DMS53 (cell line): ENCODE measurements at places on chromosomes 1 and 21.
A peak's percentile ranks its signal among the peaks of the same experiment; 100 is the strongest.

DNA sequence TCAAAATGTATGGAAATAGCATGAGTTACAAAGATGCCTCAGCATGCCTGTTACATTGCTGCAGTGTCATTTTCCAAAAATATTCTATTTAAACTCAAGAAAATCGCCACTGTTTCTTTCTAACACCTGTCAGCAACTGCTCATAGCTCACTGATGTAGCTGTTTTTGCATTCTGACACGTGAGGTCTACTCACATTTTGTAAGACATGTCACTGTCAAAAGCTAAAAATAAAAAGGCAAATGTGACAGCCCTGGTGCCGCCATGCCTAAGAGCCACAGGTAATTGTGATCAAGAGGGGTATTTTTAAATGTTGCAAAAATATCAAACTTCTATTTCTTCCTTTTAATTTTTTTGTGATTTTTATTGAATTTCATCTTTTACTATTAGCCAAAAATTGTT lies 556.2 kb upstream of the TMPRSS15 start:
- DNase-seq: no peak

GRCh38 chr1:112264553-112264952 lies 131.5 kb upstream of the CTTNBP2NL start:
- no peak for DNase-seq

DNA sequence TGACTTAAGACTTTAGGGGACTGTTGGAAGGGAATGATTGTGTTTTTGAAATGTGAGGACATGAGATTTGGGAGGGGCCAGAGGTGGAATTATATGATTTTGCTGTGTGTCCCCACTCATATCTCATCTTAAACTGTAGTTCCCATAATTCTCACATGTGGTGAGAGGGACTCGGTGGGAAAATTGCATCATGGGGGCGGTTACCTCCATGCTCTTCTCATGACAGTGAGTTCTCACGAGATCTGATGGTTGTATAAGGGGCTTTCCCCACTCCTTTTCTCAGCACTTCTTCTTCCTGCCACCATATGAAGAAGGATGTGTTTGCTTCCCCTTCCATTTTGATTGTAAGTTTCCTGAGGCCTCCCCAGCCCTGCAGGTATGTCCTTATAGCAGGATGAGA lies 35.0 kb upstream of the SCAF4 start:
- no peak for DNase-seq

DNA sequence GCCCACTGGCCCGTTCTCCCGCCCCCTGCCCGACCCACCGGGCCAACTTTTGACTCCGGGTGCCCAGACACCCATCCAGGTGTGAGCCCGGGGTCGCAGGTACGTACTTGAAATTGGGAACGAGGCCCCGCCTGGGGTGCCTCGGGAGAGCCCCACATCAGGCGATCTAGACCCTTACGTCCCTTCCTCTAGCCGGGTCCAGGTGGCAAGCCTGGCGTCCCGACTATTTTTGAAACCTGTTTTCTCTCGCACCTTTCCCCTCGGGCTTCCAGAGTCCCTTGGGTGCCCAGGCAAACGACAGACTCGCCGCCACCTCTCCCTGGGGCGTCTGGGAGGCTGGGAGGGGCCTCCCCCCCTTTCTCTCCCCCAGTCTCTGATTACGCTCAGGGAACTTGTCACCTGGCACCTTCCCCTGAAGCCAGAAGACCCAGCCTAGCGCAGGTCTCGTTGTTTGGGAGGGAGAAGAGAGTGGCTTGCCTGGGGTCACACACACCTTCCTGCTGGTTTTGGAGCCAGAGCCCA lies 898 bp downstream of the LDLRAP1 start:
- peak; percentile 32 for DNase-seq

DNA sequence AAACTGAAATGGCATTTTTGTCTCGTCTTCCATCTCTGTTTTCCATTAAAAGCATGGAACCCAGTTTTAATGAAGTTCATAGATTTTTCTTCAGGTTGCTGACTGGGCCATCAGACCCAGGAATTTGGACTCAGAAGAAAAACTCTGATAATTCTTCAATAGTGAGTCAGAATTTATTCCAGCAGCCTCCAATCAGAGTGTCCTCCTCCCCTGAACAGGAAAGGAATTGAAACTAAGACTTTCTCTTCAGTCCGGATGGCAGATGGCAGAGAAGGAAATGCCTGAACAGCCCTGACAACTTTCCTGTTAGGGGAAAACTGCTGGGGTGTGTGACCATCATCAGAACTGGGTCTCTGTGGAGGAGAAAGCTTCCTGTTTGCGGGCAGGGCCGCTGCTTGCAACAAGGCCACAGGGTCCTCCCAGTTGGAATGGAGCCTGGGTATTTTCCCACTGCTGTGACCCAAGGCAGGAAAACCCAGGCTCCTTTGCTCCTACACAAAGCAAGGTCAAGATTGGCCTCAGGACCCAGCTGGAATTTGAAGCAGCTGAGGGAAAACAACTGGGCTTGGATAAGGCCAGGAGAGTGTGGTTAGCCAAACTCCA lies 20.7 kb downstream of the CD34 start:
- DNase-seq: no peak

DNA sequence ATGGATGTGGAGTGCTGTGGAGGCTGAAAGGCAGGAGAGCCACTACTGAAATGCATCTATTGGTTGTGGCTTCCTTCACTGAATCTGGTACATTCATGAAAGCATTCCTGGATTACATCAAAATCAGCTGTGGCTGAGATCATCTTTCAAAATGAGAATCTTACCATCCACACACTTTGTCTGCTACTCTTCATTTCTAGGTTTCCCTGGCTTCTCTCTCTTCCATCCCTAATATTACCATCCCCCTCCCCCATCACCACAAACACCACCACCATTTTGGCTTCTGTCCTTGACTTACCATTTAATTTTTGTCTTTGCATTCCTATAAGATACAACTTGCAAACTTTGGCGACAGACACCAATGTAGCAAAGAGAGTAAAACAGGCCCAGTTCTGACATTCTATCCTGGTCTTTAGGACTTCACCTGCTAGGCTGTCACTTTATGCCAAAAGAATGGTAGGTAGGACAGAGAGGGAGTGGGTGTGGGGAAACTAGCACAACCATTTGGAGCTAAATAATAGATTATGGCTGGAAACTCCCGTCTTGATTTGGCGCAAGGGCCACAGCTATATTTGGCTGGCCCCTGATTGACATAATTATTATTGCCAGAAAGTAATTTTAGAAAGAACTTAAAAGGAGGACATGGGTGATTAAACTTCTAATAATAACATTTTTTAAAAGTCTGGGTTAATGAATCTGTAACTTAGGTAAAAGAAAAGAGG lies 15.1 kb upstream of the DUSP10 start:
- no peak for DNase-seq

GRCh38 chr1:2970311-2971071 lies 50.8 kb upstream of the ACTRT2 start:
- DNase-seq: no peak

- no peak for DNase-seq
These were observed 400.7 kb downstream of the NEGR1 start for GRCh38 chr1:71881611-71882010.
